ENCODE measurements at places on chromosomes 1 and 21.

GRCh38 chr21:34890724-34891612 lies 158.1 kb downstream of the RUNX1 start:
- no peak for DNase-seq

GRCh38 chr1:170520601-170521000 lies 11.4 kb upstream of the GORAB start:
- no peak for DNase-seq

- no peak for DNase-seq
Observed at GRCh38 chr1:110259770-110260169, 49.7 kb downstream of the KCNC4 start.

DNA sequence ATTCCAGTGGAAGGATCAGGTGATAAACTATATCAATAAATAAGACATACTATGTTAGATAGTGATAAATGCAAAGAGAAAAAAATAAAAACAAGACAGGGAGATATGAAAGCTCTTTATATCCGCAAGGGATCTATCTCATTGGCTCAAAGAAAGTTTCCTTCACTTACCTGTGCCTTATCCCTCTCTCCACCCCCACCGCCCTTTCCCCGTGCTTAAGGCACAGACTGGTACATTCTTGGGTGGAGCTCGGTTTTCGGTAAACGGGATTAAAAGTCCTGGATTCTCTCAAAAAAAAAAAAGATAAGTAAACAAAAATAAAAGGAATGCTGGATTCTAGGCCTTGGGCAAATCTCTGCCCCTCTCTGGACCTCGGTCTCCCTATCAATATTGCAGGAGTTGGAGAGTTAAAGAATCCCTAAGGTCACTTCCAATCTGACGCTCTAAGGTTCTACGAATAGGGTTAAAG lies 593 bp upstream of the DNAJC16 start:
- no peak for DNase-seq

- no peak for DNase-seq
Observed at GRCh38 chr1:173241528-173242347, 34.6 kb upstream of the TNFSF4 start.

- no peak for DNase-seq
Observed at GRCh38 chr1:180674603-180675530, 43.0 kb downstream of the XPR1 start.

GRCh38 chr1:3174487-3175247 lies 105.7 kb downstream of the PRDM16 start:
- DNase-seq: no peak

DNA sequence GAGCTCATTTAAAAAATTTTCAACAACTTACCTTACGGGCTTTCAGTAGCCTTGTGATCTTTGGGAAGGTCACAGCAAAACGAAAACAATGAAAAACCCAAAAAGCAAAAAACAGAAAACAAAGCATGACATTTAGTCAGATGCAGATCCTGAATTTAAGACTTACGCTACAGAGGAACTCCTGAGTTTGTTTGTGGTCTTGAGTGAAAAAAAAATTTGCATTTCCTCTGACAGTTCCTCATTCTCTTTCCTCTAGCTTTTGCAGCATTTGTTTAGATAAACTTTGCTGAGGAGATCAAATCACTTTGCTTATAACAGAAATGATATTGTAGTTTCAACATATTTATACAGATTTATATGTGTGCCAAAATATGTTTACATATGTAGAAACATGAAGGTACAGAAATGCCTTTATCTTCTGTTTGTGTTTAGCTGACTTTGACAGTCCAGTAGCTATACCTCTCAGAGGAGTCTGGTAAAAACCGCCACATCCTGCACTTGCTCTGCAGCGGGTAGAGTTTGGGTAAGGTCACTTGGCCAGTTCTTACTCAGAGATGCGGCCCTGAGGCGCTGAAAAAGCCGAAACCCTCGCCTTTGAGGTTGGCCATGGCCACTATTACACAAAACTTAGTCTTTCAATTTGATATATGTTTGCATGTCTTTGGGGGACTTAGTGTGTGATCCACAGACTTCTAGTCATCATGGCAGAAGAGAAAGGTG lies 142.5 kb downstream of the TNR start:
- DNase-seq: peak; percentile 14

- no peak for DNase-seq
Observed at GRCh38 chr1:52294580-52294979, 71.4 kb downstream of the CC2D1B start.

- no peak for DNase-seq
Observed at GRCh38 chr1:91770667-91771268, 115.2 kb downstream of the TGFBR3 start.

DNA sequence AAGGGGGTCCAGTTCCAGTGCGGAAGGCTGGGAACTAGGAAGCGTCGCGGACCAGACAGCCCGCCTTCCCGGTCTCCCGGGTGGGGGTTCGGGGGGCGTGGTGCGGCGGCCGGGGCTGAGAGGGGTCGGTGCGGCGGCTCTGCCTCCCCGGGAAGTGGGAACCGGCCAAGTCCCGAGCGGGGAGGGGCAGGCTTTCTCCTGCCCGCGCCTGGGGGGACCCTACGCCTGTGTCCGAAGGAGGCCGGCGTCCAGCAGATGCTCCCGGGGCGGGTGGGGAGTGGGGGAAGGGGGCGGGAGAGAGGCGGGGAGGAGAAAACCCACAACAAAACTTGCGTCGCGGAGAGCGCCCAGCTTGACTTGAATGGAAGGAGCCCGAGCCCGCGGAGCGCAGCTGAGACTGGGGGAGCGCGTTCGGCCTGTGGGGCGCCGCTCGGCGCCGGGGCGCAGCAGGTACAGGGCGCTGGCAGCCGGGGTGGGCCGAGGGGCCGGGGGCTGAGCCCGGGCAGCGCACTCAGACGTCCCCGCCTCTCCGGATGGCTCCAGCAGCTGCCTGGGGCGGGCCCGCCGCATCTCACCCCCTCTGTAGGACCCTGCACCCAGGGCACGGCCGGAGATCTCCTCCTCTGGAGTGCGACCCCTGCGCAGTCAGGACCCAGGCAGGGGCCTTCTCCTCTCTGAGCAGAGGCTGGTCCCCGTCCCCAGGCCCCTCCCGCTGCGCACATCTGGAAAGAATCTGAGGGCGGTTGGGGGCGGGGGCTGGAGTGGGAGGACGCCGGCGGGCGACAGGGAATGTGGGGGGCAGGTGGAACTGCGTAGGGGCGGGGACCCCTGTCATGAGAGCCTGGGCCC lies at the start of gene PODN:
TSS of gene PODN (plus strand) at position 355 of the 849 bp plus-strand sequence. CDS start 7,643 bp downstream, outside the sequence.
- peak; percentile 5 for DNase-seq

DNA sequence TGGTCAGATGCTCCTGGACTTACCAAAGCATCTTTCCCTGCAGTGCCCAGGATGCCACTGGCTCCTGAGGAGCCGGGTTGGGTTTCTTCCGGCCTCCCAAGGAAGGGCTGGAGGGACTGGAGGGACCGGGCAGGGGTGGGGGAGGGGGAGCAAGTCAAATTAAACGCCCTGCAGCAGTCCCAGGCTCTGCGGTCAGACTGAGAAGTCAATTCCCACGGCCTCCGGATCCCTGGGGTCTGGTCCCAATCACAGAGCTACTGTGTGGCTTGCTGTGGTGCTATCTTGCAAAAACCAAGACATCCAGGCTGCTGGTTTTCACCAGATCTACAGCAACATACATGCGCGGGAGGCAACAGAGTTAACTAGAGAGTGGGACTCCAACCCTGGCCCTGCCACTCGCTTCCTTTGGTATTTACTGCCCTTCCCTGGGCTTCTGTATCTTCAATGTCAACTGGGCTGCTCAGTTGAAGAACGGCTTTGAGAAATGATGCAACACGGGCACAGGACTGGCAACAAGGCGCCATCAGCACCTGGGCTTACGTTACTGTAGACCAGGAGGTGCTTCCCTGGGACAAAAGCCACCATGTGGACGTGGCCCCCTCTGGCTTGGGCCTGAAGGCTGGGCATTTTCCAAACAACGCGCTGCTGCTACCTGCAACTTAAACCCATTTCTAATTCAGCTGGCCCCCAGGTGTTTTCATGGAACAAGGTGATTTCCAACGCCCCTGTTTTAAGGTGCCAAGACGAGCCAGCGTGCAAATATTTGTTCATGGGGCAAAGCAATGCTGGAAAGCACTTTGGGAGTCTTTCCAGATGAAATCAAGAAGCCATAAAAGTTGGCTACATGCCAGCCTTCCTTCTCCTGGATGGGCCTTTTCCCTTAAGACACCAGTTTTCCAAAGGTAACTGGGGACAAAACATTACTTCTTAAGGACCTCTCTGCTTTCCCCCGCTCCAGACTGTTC lies 11.5 kb downstream of the RCC2 start:
- DNase-seq: no peak

- no peak for DNase-seq
Observed at GRCh38 chr1:156513185-156513584, 12.6 kb upstream of the MEF2D start.

- DNase-seq: no peak
Observed at GRCh38 chr1:186653312-186653711, 26.9 kb downstream of the PTGS2 start.

- no peak for DNase-seq
Observed at GRCh38 chr1:23995431-23995837, 15.3 kb upstream of the SRSF10 start.

- DNase-seq: peak; percentile 11
Observed at GRCh38 chr21:31557421-31558188, 101.9 kb upstream of the SOD1 start.

DNA sequence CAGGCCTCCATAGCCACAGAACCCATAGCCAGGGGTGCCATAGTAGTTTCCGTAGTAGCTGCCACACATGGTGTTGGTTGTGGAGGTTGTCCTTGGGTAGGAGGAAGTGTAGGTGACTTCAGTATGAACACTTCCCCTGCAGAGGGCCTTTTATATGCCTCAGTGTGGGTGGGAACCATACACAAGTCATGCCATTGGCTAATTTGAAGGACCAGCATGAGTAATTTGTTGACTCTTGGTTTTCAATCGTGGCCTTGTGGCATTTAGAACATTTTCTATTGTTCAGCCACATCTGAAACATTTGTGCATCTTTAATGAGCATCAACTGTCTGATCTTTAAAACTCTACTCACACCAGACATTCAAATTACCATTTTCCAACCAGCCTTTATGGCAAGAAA lies at the start of gene KRTAP6-1:
TSS of gene KRTAP6-1 (minus strand) at position 95 of the 400 bp plus-strand sequence. CDS start at position 69, 26 bp downstream.
- no peak for DNase-seq

DNA sequence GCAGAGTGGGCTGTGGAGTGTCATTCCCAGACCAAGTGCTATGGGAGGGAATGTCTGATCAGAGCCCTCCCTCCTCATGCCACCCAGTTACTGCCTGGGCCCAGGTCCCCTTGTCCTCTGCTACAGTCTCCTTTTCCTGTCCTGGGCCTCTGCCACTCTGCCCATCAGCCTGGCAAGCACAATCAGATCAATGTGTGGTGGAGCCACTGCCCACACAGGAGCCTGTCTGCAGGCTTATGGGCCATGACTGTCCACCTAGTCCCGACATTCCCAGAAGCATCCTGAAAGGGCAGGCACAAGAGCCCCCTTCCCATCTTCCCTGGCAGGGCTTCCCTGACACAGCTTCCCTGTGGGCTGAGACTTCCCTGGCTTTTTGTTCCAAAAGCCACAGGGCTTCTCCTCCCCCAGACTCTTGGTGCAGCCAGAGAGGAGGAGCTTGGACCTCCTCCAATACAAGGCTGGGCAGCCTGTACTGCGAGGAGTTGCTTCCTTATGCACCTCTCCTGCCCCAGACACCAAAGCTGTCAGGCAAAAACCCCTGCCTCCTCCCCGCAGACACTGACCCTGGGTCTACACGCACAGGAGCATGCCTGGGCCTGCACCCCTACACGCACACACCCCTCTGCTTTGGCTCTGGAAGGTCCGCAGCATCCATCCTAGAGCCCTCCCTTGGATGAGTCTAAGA lies 29.2 kb upstream of the CNTN2 start:
- DNase-seq: no peak

DNA sequence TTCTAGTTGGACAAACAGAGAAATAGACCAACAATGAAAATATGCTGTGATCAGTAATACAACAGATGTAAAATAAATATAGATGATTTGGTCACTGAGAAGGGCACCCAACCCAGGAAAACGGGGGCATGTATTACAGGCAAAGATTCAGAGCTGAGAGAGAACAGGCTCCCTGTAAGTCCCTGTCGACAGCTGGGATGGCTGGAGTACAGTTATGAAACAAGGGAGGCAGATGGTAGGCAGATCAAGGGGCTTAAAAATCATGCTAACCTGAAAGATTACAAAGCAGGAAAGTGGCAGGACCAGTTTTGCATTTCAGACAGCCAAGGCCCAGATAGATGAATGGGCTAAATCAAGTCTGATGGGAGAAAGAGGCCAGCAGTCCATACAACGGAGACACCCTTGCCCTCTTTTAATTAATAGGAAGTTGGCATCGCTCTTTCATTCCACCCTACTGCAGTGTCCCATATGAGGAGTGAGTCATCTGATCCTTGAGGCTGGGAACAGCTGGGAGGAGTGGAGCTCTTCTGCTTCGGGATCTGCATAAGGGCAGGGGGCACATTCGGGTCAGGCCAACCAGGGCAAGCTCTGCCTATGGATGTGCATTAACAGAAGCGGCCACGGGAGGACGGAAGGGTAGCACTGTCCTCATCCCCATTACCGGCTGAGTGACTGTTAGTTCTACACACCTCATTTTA lies 171.1 kb downstream of the DAB1 start:
- DNase-seq: no peak

- DNase-seq: no peak
Observed at GRCh38 chr1:5376538-5377247, 615.5 kb downstream of the NPHP4 start.

DNA sequence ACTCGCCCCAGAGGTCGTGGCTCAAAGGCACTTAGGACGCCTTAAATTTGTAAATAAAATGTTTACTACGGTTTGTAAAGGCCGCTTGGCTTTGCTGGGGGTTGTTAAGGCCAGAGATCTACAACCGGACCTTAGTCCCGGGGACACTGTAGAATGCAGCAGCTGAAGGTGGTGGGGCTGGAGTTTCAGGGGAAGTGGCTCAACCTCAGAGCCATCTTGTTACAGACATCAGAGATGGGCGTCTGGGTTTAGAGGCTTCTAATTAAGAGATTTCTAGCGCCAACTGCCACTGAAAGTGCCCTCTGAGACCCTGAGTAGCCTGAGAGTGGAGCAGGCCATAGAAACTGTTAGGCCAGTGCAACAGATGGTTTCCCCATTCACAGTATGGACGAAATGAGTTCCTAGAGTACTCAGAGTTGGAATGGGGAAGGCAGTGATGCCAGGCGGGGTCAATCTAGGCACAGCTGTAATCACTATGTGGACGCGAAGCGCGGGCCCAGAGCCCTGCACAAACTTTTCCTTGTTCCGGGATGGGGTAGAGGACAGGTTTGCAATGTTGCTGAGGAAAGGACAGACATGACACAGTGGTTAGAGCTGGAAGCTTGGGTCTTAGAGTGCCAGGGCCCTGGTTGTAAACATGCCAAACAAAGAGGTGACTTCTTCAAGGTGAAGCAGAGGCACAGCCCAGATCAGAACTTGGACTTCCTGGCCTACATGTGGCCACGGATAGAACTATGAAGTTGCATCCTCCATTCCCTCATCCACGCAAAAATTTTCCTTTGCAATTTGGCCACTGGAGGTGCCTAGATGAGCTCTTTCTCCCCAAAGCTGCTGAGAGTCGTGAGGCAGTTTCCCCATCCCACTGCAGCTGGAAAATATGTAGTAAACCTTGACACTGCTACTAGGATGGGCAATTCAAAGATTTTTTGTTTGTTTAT lies 6.0 kb downstream of the HLX start:
- no peak for DNase-seq

Data from activated T-helper 2 cell treated with anti-CD3 and anti-CD28 coated beads, Interferon-gamma antibody, Interleukin-2, Interleukin-4, amounts not matched to agents 10 μg/mL and 5 μg/mL and 100 μg/mL, durations not matched to agents 14 hours and 24 hours and 36 hours (primary cell).